ENCODE measurements at places on chromosomes 4 and X.

DNA sequence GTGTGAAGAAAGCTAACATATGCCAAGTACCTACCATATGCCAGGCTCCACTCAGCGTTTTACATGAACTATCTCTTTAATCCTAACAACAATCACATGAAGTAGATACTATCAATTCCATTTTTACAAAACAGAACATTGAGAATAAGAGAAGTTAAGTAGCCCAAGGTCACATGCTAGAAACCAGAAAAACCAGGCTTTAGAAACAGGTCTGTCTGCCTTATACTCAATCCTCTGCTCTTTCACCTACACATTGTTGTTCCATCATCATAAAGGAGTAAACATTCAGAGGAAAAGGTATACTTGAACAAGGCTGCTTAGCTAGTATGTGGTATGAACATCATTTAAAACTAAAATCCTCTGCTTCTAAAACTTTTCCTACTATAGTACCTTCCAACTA, 42.1 kb downstream of the WDFY3 start:
- DNase-seq = no peak

DNA sequence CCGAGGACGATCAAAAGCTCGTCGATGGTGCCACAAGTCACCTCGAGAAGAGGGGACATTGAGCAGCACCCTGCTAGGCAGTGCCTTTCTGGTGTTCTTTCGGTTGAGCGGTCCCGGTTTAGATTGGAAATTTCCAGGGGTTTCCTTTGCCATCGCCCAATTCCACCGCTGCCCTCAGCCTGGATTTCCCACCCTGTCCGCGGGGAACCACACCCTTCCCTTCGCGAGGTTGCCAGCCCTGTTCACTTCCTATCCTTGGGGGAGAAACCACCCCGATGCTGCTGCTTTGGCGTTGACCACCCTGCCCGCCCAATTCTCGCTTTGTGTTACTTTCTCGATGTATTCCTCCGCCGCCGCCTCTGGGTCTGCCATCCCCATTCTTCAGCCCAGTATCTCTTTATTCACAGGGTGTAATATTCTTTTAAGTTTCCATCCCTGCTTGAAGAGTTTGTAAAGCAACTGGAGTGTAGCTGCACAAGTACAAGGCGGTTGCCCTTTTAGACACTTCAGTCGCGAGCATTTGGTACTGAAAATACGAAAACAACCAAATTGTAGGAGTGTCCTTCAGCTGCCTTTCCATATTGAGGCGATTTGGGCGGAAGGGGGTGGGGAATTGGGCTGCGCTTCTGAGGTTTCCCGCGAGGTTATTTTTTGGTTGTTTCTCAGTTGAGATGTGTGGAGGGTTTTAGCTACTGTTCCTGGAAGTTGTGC, 1.1 kb downstream of the OGT start:
- DNase-seq = no peak

- no peak for DNase-seq
Observed at GRCh38 chr4:20062054-20062453, 189.7 kb upstream of the SLIT2 start.

GRCh38 chrX:24842486-24842885, 148.8 kb downstream of the POLA1 start:
- no peak for DNase-seq

All from GM04503 (cell line).